ENCODE measurements at places on chromosomes 2 and 18.

- DNase-seq, result peak; percentile 13
These were observed 28.5 kb downstream of the GPC1 start for GRCh38 chr2:240463866-240464481.

DNA sequence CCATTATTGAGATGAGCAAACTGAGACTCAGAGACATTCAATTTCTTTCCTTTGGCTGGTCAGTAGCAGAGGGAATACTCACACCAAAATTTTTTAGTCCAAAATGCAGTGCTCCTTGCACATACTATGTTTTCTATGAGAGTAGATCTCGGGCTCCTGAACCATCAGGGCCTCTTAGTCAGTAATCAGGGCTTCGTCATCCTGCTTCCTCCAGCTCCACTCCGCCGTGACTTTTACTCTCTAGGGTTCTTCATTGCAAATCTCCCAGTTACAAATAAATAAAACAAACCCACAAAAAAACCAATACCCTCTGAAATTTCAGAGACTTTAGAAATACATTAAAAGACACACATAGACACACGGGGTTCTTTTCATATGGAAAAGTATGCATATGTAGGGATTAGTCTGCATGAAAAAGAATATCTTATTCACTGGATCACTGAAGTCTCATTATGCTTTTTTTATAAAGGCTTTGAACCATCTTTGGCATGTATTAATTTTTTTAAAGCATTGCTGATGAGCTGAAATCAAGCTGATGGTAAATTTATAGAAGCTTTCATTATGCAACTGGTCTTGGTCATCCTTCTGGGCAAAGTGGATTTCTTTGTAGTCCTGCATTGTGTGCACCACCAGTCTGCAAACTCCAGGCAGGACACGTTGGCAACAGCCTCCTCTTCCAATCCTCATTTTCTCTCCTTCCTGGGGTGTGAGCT is 235.0 kb downstream of the ICOS start:
- no peak for DNase-seq

GRCh38 chr2:42922293-42922692 is 129.9 kb upstream of the HAAO start:
- no peak for DNase-seq

GRCh38 chr18:46190667-46191066 is 86.5 kb downstream of the HAUS1 start:
- no peak for DNase-seq

GRCh38 chr2:241692448-241692847 is 5.8 kb upstream of the DTYMK start:
- DNase-seq, result no peak

- no peak for DNase-seq
These were observed 1118.8 kb upstream of the ZEB2 start for GRCh38 chr2:145638675-145639074.

- no peak for DNase-seq
These were observed 937.7 kb downstream of the TRIB2 start for GRCh38 chr2:13654416-13654815.

- no peak for DNase-seq
These were observed 258.6 kb downstream of the NRXN1 start for GRCh38 chr2:50773211-50773932.

GRCh38 chr18:75502286-75502685 is 74.8 kb upstream of the SMIM21 start:
- no peak for DNase-seq

Measured in CD4-positive, alpha-beta T cell treated with Interleukin-15 for 1 hour (primary cell).